Testis (tissue), 5 donors: ENCODE measurements at places on chromosomes 3 and 15. TPM values are rescaled to one million over a fixed set of nuclear protein-coding genes. Genes with fewer than 3 reads are reported as not detected.

DNA sequence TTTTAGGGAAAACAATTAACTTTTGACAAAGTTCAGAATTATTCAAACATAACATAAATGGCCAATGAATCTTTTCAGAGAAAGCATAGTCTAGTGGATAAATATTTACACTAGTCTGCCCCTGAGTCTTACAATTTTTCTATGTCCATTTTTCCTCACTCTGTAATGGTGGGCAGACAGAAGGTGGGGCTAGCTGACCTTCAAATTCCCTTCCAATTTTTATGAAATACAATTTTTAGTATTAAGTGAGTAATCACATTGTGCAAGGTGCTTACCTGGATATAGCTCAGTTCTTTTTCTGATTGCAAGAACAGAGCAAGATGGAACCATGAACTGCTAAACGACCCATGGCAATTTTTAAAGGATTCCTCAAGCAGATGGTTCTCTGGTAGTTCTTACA lies 441.7 kb upstream of the NR2F2 start:
- DNase-seq: no peak

GRCh38 chr15:75154461-75155062 lies 47.1 kb upstream of the C15orf39 start:
- no peak for DNase-seq

DNA sequence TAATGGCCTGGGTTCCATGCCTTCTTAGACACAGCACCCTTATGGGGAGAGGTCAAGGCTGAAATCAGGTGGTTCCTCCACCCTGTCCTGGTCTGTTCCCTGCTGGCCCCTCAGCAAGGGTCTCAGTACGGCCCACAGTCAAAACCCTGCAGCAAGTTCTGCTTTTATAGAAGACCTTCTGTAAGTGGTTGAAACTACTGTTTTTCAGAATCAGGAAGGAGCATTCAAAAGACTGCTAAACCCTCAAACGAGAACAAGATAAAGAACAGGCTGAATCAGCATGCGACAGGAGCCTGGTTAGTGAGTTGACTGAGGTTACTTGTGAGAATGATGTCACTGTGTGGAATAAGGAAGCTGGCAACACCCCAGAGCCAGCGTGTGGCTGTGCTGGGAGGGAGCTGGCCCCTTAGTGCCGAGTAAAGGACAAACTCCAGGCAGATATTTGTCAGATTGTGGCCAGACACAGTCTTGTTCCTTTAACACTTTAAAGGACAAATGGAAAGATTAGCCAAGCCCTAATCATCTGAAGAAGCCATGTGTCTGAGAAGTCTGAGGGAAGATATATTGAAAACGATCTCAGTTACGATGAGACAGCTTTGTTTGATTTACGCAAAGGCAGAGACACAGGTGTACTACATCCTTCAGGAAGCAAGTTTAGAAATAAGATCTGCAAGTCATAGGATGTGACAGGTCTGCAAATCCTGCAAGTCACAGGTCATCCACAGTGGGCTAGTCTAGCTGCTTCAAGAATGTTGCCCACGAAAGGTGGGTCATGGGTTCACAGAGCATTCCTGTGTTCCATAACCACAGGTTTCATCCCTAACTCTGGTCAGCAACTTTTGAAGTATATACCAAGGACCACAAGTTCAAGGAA lies 54.0 kb downstream of the B3GNT5 start:
- DNase-seq: peak; percentile 53

DNA sequence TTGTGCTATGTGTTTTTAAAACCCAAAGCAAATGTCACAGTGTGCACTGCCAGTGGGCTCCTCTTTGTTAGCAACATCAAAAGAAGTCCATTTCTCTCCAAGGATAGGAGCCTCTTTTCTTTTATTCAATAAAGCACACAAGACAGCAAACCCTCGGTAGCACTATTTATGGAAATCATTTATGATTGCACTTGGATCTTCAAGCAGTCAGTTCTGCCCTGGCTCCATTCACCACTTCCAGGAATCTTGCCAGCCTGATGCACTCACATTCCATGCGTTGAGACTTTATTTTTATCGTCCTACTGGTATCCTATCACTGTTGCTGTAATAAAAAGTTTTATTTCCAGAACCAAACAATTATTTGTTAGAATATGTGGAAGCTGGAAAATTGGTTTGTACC lies 412.1 kb downstream of the TBL1XR1 start:
- DNase-seq: no peak

Gene CPN2
- 0.36 TPM for polyA plus RNA-seq

DNA sequence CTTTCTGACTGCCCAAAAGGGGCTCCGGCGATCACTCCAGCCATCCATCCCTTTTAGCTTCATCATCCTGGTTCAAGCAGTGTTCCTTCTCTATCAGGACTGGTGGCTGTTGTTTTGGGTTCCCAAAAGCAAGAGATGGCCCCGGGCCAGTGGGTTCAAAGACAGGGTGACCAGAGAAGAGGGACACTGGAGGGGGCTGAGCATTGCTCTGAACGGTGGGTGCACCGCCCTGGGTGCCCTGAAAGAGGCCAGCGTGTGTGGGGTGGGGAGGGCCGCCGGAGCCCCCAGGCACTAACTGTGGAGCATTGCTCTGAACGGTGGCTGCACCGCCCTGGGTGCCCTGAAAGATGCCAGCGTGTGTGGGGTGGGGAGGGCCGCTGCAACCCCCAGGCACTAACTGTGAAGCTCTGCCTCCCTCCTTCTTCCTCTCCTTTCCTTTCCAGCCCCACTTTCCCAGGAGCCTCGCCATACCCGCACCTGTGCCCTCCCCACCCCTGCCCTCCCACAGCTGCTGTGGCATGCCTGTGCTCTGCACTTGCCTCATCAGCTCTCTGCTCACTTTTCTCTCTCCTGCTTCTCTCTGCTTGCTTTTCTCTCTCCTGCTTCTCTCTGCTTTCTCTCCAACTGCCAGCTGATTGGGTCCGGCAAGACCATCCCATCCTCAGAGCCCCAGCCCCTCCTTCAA lies 37.4 kb upstream of the OR4F6 start:
- DNase-seq: no peak

DNA sequence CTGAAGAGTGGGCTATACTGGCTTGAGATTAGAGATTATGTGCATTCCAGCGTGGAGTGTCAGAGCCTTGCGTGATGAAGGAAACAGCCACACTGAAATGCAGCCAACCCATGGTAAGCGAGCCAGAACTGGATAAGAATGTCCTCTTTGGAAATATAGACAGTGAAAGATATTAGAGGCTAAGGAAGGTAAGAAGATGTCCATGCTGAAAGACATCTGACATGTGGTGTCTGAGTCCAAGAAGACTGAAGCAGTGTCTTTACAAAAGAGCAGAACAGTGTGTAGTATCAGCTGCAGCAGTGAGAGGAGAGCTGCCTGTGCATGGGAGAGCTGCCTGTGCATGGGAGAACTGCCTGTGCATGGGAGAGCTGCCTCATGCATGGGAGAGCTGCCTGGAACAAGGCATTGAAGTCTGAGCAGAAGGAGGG lies 672.2 kb downstream of the DIPK2A start:
- DNase-seq: no peak

Gene DNASE1L3
- 8.2 TPM for polyA plus RNA-seq

- no peak for DNase-seq
These were observed 68.1 kb downstream of the TRIM69 start for GRCh38 chr15:44804298-44805046.

GRCh38 chr3:7095116-7095515 lies 234.2 kb downstream of the GRM7 start:
- no peak for DNase-seq

DNA sequence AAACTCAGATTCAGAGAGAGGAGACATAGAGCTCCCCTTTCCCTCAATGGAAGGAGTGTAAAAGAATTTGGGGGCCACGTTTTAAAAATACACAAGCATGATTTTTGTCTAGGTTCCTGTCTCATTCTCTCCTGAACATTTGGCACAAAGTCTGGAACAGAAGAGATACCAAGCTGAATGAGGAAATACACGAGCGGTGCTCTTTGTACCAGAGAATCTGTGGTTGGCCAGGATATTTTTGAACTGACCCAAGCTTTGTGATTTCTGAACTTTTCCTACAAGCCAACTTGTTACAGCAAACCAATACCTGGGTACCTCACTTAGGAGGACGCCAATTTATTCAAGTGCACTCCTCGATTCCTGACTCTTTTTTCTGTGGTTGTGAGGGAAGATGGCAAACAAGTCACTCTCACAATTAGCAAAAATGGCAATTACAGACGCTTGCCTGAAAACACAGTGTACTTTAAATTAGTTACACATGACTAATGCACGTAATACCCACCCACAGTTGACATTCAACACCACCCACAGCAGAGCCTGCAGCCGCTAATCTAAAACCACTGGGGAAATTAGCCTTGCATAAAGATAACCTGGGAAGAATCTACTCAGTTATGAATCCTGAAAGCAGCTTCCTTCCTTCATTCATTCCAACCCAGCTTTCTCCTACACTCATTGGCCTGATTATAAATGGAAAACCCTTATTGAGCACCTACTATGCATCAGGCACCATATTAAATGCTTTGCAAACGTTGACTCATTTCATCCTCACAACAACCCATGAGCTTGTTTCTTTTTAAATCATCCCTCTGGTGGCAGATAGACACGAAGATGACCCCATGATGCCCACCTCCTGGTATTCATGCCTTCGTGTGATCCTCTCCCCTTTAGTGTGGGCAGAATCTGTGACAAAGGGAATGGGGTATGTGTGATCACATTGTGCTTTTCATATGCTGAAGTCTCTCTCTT lies 293.5 kb downstream of the KBTBD8 start:
- no peak for DNase-seq

Gene DAZL
- 124 TPM for polyA plus RNA-seq

DNA sequence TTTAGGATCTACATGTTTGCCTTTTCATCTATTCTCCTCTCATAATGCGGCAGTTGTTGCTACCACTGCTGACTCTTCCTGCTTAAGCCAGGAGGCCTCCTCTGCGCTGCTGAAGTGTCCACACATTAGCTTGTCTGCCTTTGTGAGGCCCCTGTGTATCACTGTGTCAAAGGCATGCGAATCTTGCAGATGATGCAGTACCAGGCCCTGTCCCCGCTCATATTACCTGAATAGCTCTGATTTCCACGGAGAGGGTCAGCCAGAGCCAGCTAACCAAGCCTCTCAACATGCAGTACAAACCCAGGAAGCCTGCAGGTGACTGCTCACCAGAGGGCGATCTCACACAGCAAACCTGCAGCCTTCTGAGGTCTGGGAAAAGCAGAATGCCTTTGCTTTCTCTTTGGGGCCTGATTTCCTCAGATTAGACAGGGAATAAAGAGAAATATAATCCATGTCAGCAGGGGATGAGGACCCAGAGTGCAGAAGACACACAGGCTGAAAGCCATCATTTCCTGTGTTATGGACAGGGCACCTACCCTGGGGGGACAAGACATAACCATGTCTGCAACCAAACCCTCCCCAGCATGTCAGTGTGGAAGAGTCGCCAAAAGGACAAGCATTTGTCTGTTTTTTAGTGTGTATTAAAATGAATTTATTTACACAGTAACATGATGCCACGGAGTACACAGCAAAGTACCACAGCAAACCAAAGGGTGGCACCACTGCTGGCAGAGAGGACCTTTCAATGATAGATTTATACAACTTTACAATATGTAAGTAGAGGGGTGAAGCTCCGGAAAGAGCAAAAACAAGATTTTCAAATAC lies 36.8 kb upstream of the TSPAN3 start:
- DNase-seq: peak; percentile 62

DNA sequence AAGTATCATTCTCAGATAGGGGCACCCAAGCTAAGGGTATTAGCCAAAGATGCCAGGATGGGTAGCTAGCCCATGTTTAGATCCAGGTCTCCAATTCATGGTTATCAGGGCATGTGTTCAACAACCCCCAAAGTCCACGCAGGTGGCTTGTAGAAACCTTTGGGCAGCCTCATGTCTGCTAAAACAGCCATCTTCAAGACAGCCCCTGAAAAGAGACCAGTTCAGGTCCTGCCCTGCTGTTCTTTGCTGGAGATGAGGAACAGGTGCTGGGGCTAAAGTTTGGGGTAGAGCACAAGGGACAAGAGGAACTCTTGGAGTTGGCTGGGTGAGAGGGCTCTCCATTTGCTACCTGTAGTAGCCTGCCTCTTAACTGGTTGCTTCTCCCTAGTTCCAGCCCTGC lies 4.6 kb downstream of the PPM1M start:
- no peak for DNase-seq

Gene LZTFL1
- 156 TPM for polyA plus RNA-seq

DNA sequence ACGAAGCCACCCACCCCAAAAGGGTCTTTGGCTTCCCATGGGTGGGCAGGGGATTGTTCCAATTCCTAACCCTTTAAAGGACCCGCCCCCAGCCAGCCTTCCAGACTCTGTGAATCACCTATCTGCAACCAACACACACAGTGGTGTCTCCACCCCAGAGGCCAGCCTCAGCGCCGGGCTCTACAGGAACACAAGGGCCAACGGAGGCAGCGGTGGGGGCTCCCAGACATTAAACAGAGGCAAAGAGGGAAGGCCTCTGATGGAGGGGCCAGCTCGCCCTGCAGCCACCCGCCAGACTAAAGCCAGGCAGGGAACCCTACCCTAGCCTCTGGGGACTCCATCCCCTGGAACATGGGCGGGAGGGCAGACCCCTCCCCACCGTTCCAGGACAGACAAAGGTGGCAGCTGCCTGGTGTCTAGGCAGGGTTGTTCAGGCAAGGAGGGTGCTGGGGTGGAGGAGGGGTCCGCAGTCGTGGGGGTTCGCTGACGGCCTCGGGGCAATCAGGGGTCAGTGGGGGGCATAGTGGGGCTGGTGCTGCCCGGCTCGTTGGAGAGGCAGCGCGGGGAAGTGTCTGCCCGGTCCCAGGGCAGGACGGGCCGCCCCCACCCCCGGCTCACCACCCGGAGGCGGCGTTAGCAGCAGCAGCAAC lies 448 bp downstream of the SHISA5 start:
- peak; percentile 38 for DNase-seq

Gene GOLGA6L24
- polyA plus RNA-seq: 15.3 TPM

Gene CCDC39
- polyA plus RNA-seq: 4.3 TPM

DNA sequence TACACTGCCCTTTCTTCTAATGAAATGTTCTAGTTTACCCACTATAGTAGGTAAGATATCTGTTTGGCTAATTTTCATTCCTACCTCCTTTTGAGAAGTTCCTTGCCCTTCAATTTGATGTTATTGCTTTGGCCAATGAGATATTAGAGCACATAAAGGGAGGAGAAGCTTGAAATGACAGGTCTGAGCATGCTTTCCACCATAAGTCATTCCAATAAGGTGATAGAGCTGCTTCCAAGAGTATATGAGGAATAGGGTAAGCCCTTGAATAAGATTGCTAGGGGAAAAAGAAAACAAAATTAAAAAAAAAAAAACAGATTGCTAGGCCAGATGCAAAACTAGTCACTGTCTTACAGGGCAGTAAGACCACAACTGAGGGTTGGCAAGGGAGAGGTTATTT lies 78.9 kb upstream of the TRIM42 start:
- DNase-seq: no peak

GRCh38 chr3:50603261-50604109 lies 8.1 kb downstream of the CISH start:
- DNase-seq: no peak

- no peak for DNase-seq
These were observed 30.0 kb downstream of the RNF111 start for GRCh38 chr15:59017449-59017848.

DNA sequence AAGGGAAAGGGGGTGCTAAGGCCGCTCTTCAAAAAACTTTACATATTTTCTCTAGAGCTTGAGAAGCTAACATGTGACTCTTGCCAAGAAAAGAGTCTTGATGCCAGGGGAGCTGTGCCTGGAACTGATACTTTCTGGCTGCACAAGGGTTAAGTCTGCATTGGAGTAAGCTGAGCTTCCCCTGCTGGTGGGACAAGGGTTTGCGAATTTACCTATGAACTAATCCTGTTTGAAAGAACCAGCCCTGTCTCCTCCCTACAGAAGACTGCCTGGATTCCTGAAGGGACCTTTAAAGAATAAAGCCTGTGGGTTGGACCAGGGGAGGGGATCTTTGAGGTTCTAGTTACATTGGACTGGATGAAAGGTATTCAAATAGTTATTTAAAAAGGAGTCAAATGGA lies 58.3 kb upstream of the EPHA3 start:
- DNase-seq: no peak
